ENCODE measurements at places on chromosomes 11 and 22. TPM values are rescaled to one million over a fixed set of nuclear protein-coding genes. Genes with fewer than 3 reads are reported as not detected.

- DNase-seq, result no peak
- no peak overlapping the region for H3K27ac ChIP-seq
- no peak overlapping the region for H3K4me3 ChIP-seq
These were observed 11.8 kb upstream of the KCNJ11 start for GRCh38 chr11:17400048-17400775.

DNA sequence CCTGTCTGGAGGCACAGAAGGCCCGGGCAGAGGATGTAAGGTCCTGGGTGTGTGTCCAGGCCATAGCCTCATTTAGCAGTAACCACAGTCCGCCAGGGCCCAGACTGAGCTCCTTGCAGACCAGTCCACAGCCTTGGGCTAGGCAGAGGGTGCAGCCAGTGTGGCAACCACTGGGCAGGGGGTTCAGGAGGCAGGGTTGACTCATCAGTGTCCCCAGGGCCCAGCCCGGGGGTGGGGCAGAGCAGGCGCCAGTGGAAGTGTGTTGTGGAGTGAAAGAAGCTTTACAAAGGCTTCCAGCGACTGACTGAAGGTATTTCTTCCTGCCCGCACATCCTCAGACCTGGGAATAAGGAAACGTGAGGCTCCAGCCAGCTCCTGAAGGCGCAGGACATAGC is 27.7 kb upstream of the WNT11 start:
- peaks cover 22% of the 10 kb centered on the region for H3K27me3 ChIP-seq
- no peak for DNase-seq
- H3K27ac ChIP-seq, result no peak overlapping the region
- H3K36me3 ChIP-seq, result no peaks in the 10 kb centered on the region
- peaks cover 3% of the 10 kb centered on the region for H3K4me1 ChIP-seq
- H3K4me3 ChIP-seq, result no peak overlapping the region

Gene CRYBB2
- total RNA-seq, result not detected

DNA sequence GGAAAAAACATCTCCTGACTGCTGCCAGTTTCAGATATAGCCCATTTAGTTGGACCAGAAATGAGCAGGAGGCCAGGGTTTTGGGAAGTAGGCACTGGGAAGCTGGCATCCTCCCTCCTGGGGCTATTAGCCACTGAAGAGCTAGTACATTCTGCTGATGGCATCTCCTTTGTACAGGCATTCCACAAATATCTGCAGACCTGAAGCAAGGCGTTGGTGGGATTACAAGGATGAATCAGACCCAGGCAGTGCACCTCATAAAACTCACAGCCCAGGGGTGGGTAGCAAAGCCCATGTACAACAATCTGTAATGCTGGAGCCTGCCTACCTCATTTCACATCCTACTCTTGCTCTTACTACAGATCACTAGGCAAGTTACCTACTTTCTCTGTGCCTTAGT is 27.5 kb upstream of the POU2AF1 start:
- DNase-seq, result no peak
- H3K4me3 ChIP-seq, result no peak overlapping the region
- peaks cover 35% of the 10 kb centered on the region for H3K27me3 ChIP-seq
- H3K4me1 ChIP-seq, result no peaks in the 10 kb centered on the region

- DNase-seq, result no peak
- H3K4me1 ChIP-seq, result no peaks in the 10 kb centered on the region
- H3K27me3 ChIP-seq, result no peaks in the 10 kb centered on the region
These were observed 63.8 kb upstream of the UCP3 start for GRCh38 chr11:74072721-74073120.

DNA sequence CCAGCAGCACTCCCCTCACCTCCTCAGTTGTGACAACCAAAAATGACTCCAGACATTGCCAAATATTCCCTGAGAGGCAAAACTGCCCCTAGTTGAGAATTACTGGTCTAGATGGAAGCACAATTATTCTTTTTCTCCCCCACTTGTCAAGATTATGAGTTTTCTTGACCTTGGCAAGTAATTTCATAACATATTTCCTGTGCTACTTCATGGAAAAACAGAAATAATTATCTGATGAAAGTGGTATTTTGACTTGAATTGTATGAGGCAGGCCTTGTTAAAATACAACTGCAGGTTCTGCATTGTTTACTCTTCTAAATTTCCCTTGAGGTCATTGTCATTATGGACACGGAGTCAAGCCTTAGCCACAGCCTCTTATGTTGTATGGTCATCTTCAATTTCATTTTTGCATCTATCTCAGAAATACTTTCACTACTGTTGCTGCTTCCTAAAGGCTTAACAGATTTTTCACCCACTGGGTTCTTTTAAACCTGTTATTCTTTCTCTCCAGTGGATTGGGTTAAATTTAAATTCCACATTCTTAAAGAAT is 32.2 kb upstream of the LDLRAD3 start:
- no peak for DNase-seq
- H3K4me3 ChIP-seq, result no peak overlapping the region
- no peak overlapping the region for H3K27ac ChIP-seq

- H3K27me3 ChIP-seq, result no peaks in the 10 kb centered on the region
- no peaks in the 10 kb centered on the region for H3K36me3 ChIP-seq
- H3K27ac ChIP-seq, result no peak overlapping the region
- peak overlapping the region; percentile 87 for H3K4me3 ChIP-seq
These were observed 2.1 kb downstream of the RTN3 start for GRCh38 chr11:63683133-63683991.

DNA sequence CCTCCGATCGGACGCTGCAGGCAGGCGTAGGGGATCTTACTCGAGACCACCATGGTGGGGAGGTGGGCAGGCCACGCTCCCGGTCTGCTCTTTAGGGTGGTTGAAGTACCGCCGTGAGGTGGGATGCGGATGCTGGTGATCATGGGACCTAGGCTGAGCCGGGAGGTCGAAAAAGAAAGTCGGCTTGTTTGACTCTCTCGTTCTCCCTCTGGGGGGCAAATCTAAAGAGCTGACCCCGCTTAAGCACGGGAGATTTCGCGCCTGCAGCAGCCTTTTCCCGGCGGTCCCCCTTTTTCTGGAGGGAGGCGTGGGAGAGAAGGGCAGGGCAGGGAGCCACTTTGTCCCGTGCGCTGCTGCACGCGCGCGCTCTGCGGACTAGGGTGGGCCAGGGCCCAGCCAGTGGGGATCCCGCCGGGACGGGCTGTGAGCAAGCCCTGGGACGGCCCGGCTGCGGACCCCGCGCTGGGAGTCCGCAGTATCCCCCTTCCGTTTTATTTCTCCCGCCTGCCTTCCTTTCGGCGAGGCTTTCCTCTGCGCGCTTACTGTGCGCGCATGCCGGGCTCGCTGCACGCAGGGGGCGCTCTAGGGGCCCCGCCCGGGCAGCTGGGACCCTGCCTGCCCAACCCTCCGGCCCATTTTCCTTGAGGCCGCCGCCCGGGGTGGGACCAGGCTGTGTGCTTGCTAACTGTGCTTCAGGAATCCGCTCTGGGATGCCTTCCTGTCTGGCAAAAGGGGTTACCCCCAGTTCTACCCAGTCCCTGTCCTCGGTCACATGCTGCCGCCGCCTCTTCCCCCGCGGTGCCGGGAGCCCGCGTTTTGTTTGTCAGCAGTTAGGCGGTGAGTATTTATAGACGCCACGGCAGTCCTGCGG is 81.0 kb downstream of the PRR5L start:
- peaks cover 3% of the 10 kb centered on the region for H3K4me1 ChIP-seq
- H3K4me3 ChIP-seq, result peak overlapping the region; percentile 83
- peak; percentile 28 for DNase-seq

Gene GRIA4
- 0.36 TPM for total RNA-seq

DNA sequence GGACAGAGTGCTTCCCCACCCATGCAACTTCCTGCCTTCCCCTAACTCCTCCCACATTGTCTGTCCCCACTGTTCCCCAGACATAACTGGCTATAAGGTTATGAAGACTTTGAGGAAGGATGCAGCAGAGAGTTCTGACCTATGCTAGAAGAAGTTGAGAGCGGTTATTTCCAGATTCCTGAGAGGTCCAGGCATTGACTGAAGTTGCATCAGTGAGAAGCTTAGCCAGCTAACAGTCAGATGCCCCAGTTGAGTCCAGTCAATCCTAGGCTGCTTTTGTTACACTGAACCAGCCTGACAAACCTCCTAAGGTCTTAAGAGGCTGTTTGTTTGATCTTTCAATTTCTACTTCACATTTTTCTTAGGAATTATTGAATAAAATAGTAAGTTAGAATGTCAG is 937.9 kb upstream of the CCDC90B start:
- H3K27ac ChIP-seq, result no peak overlapping the region
- DNase-seq, result no peak
- no peaks in the 10 kb centered on the region for H3K4me1 ChIP-seq
- H3K4me3 ChIP-seq, result no peak overlapping the region

DNA sequence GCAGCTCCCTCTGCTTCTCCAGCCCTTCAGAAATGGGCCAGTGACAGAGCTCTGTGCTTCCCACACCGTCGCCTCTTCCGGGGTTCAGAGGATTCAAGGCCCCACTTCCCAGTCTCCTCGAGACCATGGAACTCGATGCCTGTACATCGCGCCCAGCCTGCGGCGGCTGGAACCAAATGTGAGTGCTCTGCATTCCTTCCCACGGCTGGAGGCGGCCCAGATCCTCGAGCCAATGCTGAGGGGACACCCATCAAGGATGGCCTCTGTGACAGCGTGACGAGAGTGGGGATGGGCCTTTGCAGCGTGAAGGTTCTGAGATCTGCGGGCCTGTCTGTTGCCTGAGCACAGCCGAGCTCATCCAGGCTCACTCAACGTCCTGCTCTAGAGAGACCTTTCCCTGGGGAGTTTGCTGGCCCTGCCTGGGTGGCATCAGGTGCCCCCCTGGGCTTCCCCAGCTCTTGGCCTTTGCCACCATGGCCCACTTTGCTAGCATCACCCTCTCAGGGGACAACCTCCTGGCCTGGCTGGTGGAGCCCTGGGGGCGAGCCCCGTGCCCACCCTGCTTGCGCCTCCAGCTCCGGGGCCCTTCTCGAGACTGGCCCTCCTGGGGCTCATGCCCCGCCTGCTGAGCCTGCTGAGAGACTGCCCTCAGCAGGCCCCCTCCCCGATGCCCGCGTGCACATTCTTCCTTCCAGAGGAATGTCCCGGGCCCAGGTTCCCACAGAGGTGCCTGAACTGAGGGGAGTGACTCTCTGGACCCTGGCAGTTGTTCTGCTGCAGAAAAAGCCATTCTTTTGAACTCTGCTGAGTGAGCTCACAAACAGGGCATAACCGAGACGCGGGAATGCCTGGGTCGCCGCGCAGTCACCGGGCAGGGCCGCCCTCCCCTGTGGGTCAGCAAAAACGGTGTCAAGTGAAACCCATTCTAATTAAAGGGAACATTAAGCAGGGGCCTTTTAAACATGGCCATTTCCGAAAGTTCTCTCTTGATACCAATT is 7.3 kb upstream of the MYEOV start:
- no peaks in the 10 kb centered on the region for H3K4me1 ChIP-seq
- H3K4me3 ChIP-seq, result no peak overlapping the region
- no peaks in the 10 kb centered on the region for H3K27me3 ChIP-seq
- DNase-seq, result no peak
- no peak overlapping the region for H3K27ac ChIP-seq

DNA sequence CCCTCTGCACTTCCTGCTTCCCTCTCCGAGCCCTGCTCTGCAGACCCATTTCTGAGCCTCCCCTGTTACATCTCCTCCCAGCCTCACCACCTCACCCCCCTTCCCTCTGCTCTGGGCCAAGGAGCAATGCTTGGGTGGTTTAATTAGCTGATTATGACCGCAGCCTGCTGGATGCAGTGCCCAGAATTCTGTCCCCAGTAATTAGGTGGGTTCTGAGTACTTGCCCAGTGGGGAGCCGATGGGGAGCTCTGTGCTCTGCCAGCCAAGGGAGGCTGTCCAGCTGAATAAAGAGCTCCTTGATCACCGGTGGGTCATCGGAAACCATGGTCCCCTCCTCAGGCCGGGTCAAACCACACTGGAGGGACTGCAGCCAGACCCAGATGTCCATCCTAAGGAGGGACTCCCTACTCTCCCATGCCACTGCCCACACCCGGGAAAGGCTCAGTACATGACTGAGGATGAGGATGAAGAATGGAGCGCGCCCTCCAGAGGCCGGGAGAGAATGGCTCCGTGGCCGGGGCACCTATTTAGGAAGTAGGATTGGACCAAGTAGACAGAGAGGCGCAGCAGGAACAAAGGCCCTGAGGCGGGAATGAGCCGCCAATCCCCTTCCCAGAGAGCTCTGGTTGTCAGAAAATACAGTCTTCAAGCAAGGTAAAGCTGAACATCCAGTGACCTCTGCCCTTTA is 9.1 kb downstream of the ARRB1 start:
- H3K27me3 ChIP-seq, result no peaks in the 10 kb centered on the region
- no peaks in the 10 kb centered on the region for H3K36me3 ChIP-seq
- H3K4me3 ChIP-seq, result no peak overlapping the region
- no peak overlapping the region for H3K27ac ChIP-seq
- DNase-seq, result no peak

DNA sequence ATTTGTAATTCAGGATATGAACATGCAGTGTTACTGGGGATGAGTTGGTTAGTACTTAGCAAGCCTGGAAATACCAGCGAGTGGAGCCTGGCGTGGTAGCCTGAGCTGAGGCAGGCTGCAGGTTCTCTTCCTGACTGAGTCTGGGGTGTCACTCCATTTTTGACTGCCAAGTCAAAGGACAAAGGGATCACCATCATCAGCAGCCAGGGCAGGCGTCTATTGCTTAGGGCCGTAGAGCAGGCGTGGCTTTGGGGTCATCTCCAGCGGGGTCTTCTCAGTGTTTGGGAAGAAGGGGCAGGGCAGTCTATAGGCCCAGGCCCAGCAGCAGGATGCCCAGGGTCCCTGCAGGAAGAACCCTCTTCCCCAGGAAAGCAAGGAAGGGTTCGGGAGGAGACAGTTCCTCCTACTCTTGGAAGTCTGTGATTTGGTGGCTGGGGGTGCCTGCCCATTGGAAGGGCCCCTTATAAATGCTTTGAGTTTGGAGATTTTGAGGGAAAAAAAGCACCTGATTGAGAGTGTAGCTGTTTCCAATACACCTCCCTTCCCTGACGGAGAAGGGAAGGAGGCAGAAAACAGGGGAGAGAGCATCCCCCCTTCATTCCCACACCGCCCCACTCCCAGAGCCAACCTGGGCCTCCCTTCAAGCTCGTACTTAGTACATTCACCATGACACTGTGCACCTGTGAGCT is 51.5 kb upstream of the SPATA19 start:
- H3K4me1 ChIP-seq, result no peaks in the 10 kb centered on the region
- H3K36me3 ChIP-seq, result no peaks in the 10 kb centered on the region
- no peak overlapping the region for H3K27ac ChIP-seq
- H3K27me3 ChIP-seq, result no peaks in the 10 kb centered on the region
- no peak overlapping the region for H3K4me3 ChIP-seq
- no peak for DNase-seq

Gene SERHL2
- 3.9 TPM for total RNA-seq

GRCh38 chr11:47163193-47163592 is 13.5 kb downstream of the ARFGAP2 start:
- DNase-seq, result no peak
- no peaks in the 10 kb centered on the region for H3K27me3 ChIP-seq
- H3K27ac ChIP-seq, result no peak overlapping the region
- no peaks in the 10 kb centered on the region for H3K4me1 ChIP-seq
- peaks cover 41% of the 10 kb centered on the region for H3K36me3 ChIP-seq

All from IMR-90 (cell line).